ENCODE measurements at places on chromosomes 2 and 18.

- DNase-seq, result no peak
Measured at GRCh38 chr18:59562751-59563150, 134.5 kb downstream of the CCBE1 start.

GRCh38 chr2:201813996-201814760 is 7.8 kb downstream of the CDK15 start:
- no peak for DNase-seq

- no peak for DNase-seq
Measured at GRCh38 chr2:223576873-223577272, 25.3 kb downstream of the SCG2 start.

DNA sequence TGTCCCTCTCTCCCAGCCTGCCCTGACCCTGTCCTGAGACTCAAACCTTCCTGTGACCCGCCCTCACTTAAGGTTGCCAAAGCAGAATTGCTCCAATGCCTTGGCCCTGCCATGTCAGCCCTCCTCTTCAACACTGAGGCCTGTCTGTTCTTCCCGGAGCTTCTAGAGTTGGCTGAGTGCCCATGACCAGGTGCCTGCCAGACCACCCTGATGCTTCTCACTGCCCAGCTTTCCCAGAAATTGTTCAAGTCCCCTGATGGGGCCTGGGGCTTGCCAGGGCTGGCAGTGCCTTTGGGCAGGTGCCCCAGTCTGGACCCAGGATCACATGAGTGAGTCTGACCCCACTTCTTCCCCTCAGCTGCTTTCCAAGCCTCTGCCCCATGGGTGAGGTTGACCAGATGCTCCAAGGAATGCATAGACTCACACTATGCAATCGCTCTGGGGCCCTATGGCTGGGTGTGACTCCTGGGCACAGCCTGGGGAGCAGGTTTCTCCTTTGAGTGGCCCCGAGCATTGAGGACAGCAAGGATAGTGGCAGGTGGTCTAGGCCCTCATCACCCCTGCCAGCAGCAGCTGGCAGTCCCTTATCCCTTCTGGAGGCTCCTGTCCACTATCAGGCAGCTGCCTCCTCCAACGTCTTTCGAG is 3.1 kb upstream of the INPP5D start:
- no peak for DNase-seq

- no peak for DNase-seq
Measured at GRCh38 chr18:9758624-9759075, 50.5 kb downstream of the RAB31 start.

DNA sequence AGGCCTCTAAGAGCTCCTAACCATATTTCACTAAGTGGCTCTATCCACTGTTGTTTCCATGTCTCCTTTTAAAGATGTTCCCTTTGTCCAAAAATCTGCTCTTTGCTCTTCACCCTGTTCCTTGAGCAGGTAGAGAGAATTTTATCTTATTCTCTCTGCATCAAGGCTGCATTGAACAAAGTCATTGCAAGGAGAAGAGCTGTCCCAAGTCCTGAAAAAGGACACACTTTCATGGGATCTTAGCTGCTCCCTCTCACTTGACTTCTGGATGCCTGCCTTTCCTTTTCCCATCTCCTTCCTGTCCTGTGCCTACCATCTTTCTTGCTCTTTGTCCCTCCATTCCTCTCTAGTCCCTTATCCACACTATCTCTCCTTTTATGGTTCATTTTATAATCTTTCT is 235.2 kb upstream of the THSD7B start:
- DNase-seq, result no peak

DNA sequence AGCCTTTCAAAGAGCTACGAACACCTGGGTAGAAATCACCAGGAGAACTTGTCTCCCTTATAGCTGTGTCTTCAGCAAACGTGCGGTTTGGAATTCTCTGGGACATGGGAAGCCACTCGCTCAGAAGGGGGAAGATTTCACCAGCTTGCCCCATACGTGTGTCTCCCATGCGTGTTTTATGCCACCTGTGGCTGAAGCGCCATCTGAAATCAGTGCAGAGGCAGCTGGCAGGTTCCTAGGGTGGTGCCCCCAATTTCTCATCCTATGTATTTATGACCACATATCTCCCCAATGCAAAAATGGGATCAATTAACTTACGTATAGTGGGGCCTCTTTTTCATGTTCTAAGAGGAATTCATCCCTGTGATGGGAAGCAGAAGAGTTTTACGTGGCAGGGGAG is 81.6 kb downstream of the TPO start:
- no peak for DNase-seq

GRCh38 chr2:132701810-132702209 is 31.8 kb upstream of the LYPD1 start:
- no peak for DNase-seq

DNA sequence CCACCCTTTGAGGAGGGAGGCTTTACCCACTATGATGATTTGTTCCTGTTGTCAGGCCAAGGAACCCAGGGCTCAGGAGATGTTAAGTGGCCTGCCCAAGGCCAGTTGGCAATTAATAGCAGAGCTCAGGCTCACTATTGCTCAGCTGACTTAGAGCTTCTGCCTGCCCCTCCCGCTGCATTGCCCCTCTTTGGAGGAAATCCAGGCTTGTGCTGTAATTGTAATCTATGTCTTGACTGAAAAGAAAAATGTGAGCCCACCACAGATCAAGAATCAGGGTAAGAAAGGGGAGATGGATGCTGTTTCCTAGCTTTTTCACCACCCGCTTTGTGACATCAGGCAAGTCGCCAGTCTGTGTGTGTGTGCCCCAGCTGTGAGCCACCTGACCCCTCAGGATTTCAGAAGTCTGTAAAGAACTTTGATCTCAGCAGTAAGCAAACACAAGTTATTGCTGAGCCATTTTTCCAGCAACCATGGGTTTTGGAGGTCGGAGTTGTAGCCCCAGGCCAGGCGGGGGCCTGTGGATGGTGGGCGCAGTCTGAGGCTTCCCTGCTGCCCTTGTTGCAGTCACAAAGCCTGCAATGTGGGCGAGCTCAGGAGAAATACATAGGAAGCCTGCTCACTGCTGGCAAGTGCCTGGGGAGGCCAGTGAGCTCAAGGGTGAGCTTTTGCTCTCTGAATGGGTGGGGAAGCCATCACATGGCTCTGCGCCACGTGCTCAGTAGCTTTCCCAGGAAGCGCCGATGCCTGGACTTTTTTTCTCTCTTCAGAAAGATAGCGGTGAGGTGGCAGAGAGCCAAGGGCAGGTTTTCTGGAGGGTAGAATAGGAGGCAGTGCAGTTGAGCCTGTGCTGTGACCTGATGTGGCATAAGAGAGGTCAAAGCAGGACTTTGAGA is 6.1 kb downstream of the CABLES1 start:
- DNase-seq, result no peak

DNA sequence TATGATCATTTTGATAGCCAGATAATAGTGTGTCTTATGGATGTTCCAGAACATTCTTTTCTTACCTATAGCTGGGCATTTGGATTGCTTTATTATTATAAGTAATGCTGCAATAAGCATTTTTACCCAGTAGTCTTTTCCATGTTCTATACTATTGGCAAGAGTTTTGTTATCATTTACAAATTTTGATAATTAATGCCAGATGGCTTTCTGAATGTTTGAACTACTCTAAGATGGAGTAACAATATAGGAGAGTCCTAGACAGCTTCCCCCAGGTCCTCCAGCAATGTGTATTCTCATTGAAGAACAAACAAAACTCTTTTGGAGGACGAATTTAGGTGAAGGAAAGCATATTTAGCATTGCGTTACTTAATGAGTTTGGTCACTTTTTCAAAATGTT is 73.0 kb downstream of the INPP4A start:
- no peak for DNase-seq

- DNase-seq, result no peak
Measured at GRCh38 chr2:6872394-6872793, 5.2 kb upstream of the RSAD2 start.

- no peak for DNase-seq
Measured at GRCh38 chr2:158797963-158798700, 3.0 kb downstream of the DAPL1 start.

DNA sequence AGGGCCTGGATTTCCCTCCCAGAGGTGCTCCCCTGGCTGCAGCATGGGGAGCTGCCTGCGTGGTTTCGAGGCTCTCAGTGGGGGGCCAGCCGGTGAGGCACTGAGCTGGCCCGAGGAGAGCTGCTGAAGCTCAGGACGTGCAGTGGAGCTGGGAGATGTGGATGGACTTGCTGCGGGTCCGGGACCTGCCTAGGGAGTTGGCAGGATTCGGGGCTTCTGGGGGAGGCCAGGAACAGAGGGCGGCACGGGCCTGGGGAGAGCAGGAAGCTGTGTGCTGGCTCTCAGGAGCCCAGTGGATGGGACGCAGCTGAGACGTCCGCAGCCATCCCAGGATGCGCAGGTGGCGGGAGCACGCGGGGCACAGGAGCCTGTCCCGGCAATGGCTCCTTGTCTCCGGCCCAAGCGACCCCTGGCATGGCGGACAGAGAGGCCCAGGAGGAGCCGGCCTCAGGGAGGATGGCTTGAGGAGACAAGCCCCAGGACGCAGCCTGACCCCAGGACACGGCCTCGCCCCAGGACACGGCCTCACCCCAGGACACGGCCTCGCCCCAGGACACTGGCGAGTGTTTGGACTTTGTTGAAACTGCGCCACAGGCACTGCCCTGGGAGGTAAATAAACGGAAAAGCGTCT is 116.1 kb downstream of the NFATC1 start:
- DNase-seq, result no peak

- DNase-seq, result no peak
Measured at GRCh38 chr18:76875390-76876325, 53.3 kb downstream of the ZNF236 start.

DNA sequence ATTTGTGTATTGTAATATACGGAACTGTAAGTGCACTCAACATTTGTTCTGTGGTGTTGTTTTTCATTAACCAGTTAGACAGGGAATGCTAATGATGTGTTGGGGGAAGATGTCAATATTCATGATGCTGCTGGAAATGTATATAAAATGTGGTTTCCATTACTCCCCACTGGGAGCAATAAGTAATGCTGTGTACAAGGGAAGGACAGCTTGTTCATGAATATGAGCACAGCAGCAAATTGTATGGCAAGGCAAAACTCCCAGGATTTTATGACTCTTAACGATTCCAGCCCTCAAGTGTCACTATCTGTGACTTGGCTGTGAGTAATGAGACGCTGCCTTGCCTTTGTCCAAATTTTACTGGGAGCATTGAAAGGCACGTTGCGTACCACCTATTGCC is 312.4 kb upstream of the DDX18 start:
- no peak for DNase-seq

DNA sequence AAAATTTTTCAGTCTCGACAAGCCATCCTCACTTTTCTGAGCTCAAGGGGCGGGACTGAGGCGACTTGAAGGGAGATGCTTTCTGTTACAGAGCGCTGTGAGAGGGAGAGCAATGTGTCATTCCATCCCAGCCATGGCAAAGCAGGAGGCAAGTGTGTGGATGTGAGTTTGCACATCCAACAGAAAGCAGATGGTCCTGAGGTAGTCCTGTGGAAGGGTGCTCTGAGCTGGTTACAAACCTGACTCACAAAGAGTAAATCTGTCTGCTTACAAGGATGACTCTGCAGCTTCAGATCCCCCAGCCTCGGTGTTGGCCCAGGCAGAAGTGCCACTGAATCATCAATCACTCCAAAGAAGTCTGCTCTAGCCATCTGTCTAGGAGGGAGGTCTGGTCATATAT is 482.0 kb upstream of the DCC start:
- DNase-seq, result no peak

DNA sequence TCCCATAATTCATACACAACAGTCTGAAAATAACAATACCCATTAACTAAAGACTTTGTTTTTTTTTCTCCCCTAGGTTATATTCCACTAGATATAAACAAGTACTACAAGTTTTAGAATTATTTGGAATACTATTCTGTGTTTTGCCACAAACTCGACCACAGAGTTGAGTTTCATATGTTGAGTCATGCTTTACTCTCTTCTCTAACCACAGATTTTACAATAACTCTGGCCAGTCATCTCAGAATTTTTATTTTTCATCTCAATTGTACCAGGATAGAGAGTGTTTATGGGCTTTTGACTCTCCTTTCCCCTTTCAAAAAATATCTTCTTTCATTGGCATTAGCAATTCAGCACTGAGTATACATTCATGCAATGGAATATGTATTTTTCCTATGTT is 348.7 kb upstream of the GALNT5 start:
- no peak for DNase-seq

- DNase-seq, result no peak
Measured at GRCh38 chr2:128378231-128379020, 59.8 kb upstream of the HS6ST1 start.

- no peak for DNase-seq
Measured at GRCh38 chr2:226813148-226813701, 13.6 kb upstream of the IRS1 start.

DNA sequence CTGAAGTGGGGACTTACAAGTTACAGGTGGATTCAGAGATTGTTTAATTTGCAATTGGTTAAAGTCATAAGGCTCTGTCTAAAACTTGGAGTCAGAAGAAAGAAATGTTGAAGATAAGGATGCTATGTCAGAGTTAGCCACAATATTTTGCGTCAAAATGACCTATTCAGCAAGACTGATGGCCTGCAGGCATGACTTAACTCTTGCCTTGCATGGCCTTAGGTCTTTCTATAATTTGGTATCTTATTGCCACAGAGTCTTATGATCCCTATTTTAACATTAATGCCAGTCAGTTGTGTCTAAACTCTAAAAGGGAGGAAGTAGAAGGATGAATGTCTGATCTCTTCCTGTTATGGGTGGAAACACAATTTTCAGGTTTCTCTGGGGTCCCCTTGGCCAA is 5.2 kb upstream of the COMMD1 start:
- DNase-seq, result no peak

DNA sequence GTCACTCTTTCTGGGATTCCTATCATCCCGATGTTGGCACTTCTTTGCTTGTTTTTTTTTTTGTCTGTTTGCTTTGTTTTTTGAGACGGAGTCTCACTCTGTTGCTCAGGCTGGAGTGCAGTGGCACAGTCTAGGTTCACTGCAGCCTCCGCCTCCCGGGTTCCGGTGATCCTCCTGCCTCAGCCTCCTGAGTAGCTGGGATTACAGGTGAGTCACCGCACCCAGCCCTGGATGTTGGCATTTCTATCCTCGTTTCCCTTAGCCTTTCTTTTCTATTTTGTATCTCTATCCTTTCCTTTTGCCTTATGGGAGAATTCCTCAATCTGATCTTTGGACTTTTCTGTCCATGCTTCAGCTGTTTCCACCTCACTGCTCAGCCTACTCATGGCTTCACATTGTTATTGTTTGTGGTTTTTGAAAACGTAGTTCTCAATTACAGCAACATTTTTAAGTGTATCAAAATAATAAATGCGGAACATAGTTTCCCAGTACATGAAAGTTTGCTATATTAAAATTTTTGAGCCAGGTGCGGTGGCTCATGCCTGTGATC is 62.1 kb upstream of the ZNF516 start:
- DNase-seq, result no peak

GRCh38 chr18:8769509-8770095 is 64.2 kb downstream of the MTCL1 start:
- DNase-seq, result no peak

Measured in SW 1271 (cell line).